ENCODE measurements at places on chromosomes 1 and 21.

GRCh38 chr1:22364764-22365163 is 86.9 kb upstream of the ZBTB40 start:
- DNase-seq: no peak

DNA sequence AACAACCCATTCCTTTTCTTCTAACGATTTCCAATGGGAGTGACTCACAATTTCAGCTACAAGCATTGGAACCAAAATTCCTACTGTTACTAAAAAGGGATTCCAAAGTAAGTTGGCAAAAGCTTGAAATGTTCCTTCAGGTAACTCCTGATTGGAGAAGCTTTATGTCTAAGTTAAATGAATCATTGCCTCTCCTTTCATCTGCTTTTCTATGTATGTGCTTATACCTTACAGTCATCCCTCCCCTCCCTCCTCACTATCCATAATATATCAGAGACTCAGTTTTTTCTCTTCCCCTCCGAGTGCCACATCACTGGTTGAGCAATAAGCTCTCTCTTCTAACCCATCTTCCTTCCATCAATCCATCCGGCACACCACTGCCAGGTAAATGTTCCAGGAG is 86.8 kb downstream of the TIAM1 start:
- DNase-seq: no peak

- no peak for DNase-seq
Measured at GRCh38 chr1:156618853-156619581, at the start of gene HAPLN2. Gene HAPLN2, plus strand, starts transcription at chr1:156619415. Its CDS starts 4,076 bp downstream, at chr1:156623491.

GRCh38 chr21:35208810-35209517 is 159.9 kb upstream of the RUNX1 start:
- DNase-seq: no peak

DNA sequence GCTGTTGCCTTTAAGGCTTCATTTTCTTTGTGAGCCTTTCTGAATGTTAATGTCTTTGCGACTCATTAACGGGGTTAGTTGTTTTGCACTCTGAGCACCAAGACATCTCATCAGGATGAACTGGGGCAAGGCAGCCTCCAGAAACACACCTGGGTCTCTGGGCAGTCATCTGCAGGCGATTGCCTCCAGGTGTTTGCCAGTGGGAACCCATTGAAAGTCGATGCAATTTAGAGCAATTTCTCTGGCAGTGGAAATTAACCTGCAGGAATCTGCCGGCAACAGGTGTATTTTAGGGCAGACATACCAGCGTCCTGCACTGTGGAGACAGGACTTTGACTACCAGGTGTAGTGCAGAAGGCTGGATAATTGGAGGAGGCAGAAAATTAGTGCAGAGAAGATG is 661.0 kb upstream of the PTBP2 start:
- no peak for DNase-seq

- DNase-seq: no peak
Measured at GRCh38 chr21:44701023-44701400, 4.0 kb downstream of the KRTAP10-12 start.

DNA sequence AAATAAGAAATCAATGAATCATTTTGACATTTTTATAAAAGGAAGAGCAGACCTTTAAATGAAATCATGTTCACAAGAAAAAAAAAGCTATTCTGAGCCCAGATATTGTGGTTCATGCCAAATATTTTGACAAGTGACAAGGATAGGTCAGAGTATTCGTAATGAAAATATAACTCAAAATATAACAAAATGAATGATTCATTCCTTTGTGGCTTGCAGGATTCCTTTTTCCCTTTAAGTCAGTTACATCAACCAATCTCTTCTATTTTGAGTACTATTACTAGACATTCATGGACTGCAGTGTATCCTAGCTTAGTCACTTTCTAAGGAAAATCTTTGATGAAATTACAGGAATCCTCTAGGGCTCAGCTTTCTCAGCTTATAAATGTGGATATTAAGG is 188.7 kb downstream of the COL11A1 start:
- DNase-seq: no peak

GRCh38 chr1:221100611-221101010 is 221.4 kb downstream of the HLX start:
- no peak for DNase-seq

GRCh38 chr1:66493731-66494130 is 40.2 kb upstream of the SGIP1 start:
- no peak for DNase-seq

GRCh38 chr1:117231748-117232373 is 21.1 kb upstream of the VTCN1 start:
- no peak for DNase-seq

GRCh38 chr1:46068525-46068924 is 63.9 kb downstream of the PIK3R3 start:
- DNase-seq: no peak

DNA sequence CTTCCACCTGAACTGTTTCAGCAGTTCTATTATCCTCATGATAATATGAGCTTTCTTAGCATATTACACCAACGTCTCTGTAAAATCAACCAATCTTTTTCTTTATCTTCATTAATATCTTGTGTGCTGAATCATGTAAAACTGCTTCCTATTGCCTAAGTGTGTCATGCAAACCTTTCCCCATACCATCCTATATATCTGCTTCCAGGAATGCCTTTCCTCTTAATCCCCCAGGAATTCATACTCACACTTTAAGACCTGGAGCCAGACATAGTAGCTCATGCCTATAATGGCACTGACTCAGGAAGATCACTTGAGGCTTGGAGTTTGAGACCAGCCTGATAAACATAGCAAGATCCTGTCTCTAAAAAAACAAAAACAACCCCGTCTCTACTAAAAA is 183.9 kb downstream of the NRIP1 start:
- no peak for DNase-seq

DNA sequence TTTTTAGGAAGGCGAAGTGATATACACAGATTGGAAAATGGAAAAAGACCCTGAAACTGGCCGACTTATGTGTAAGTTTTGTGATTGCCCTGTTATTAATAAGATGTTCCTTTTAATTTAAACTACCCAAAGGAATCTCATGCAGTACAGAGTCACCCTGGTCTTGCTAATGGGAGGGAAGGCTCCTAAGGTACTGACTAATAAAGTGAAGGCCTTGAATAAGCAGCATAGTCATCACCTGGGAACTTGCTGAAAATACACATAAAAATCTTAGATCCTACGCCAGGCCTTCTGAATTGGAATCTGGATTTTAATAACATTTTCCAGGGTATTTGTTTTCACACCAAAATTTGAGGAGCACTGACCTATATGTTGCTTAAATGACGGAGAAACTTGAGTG is 73.4 kb upstream of the MCOLN3 start:
- DNase-seq: no peak

DNA sequence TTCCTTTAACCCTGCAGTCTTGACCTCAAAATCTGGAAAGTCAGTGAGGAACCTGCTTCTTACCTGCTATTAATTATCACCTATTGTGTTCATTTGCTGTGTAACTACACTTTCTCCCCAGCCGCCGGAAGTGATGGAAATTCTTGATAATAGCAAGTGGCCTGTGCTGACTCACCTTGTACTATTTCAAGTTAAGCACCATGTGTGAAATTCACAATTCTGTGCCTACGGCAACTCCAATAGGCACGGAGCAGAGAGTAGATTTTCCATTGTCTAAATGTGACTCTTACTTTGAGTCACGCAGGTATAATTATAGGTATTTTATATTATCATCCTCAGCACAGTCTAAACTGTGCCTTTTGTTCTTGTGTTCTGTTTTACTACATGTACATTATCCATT is 466.8 kb downstream of the KIF26B start:
- no peak for DNase-seq

DNA sequence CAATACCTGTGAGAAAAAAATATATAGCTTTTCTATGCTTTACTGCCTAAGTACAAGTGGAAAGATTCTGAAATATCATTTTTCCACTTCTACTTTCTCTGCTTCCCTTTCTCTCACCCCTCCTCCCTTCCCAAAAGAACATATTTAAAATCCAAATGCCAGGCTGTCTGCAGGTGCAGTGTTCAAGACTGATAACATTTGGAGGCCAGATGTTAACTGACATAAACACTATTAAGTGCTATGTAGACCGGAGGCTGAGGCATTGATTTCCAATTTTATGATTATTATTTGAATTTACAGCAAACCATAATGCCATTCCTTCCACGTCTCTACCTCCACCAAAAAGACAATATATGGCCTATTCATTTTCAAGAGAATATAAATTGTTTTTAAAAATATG is 296.9 kb upstream of the SGIP1 start:
- DNase-seq: no peak

- no peak for DNase-seq
Measured at GRCh38 chr1:183931646-183932271, 105.8 kb downstream of the COLGALT2 start.

- no peak for DNase-seq
Measured at GRCh38 chr1:119435052-119435451, 20.1 kb downstream of the HSD3B2 start.

DNA sequence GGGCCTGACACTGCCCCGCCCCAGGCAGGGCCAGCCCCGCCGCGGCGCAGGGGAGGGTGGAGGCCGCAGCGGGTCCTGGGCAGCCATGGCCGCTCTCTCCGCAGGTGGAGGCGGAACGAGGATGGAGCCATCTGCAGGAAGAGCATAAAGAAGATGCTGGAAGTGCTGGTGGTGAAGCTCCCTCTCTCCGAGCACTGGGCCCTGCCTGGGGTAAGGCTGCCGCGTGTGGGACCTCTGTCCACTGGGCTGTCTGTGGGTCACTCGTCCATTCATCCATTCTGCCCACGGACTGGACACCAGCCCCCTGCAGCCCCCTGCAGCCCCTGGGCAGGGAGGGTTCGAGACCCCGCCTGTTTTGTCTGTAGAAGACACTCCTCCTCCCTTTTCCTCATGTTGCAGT is 18.4 kb upstream of the LRRC3 start:
- DNase-seq: no peak

DNA sequence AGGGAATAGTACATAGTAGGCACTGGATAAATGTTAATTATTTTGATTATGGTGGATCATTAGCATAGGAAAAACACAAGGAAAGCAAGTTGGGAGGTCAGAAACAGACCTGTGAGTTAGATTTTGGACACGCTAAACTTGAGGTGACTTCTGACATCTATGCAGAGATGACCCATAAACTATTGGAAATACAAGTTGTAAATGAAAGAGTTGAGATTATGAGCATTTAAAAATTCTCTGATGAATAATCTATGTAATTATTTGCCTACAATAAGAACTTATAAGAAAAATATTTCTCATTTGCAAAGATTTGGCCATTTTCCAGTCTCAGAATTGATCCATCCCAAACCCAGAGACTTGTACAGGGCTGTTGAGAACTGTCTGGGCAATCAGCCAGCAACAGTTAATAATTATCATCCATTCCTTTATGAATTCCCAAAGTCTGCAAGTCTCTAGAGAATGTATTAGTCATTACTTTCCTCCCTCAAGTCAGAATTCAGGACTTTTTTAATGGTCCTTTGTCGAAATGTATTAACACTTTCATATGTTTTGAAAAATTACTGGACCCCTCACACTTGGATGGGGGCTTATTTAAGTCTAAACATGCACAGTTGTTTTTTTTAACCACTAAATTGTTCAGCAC is 19.4 kb upstream of the SLAMF6 start:
- peak; percentile 36 for DNase-seq

DNA sequence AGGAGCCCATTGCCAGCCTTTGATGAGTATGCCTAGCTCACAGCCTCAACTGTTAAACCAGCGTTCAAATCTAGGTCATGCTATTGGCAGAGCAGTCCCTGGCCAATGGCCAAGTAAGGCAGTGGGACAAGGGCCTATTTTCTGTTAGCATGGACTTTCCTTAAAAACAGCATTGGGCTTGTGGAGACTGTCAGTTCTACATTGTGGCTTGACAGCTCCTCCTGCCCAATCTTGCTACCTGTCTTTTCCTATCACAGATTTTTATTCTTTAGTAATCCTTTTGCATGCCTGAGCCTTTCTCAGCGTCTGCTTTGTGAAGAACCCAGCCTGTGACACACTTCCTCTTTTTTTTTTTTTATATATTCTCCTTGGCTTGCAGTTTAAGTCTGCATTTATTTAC is 56.4 kb downstream of the DIP2A start:
- DNase-seq: no peak

DNA sequence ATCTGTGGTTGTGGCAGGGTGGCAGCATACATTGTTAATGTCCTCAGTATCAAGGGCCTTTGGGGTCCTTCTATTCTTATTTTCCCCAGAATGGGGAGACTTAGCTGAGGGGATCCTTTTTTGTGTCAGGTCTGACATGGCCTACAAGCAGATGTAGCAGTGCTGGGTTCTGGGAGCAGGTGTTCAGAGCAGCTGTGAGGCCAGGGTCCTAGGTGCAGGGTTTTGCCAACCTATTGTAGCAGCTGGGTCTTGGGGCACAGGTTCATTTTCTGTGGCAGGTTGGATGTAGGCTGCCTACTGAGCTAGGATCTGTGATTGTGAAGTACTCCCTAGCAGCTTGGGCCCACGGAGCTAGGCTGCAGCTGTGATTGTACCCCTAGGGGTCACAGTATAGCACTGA is 60.1 kb downstream of the DIPK1A start:
- DNase-seq: no peak

DNA sequence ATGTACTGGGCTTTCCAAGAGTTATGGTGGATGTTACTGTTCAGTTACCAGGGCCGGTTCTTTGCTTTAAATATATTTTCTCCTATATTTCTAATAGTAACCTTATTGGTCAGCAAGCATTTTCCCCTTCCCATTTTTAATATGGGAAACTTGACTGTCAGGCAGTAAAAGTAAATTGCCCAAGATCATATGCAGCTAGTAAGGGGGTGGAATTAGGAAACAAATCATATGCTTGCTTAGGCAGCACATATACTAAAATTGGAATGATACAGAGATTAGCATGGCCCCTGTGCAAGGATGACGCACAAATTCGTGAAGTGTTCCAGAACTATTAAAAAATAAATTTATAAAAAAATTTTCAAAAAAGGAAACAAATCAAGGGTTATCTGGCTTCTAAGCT is 73.9 kb downstream of the PATJ start:
- no peak for DNase-seq

GRCh38 chr1:100456880-100457279 is 81.1 kb upstream of the GPR88 start:
- no peak for DNase-seq

DNA sequence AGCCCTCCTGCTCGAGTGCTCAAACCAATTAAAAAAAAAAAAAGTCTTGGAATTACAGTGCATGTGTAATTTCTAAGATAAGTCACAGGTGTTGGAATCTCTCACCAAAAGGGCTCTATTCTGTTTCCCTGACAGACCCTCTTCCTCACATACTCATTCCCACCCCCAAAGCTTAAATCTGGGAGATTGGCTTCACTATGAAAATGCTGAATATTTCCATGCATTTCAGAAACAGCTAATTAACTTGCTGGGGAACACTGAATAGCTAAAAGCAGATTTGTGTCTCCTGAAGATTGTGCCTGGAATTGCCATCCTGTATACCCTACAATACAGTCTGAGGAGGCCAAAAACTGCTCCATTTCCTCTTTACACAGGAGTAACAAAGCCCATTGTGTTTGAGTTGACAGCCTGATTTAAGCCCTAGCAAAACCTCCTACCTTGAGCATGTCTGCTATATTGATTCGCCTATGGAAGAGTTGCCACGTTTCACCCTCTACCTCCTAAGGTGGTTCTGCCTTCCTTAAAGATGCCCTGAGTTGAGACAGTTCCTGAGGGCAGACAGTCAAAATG is 1.4 kb upstream of the PIK3R3 start:
- DNase-seq: no peak

- DNase-seq: no peak
Measured at GRCh38 chr1:87117761-87118368, 203.4 kb downstream of the HS2ST1 start.

- no peak for DNase-seq
Measured at GRCh38 chr1:2496087-2496622, 20.1 kb downstream of the PLCH2 start.

Data from hematopoietic multipotent progenitor cell treated with erythropoietin and hydrocortisone succinate and interleukin-3 and kit ligand, for 17 days (in vitro differentiated cells).